ENCODE measurements at places on chromosomes 4 and X. TPM values are rescaled to one million over a fixed set of nuclear protein-coding genes. Genes with fewer than 3 reads are reported as not detected.

GRCh38 chr4:171929477-171929876, 116.3 kb downstream of the GALNTL6 start:
- no peak for DNase-seq

GRCh38 chrX:153667281-153667955, 6.2 kb downstream of the PNCK start:
- no peak for DNase-seq

DNA sequence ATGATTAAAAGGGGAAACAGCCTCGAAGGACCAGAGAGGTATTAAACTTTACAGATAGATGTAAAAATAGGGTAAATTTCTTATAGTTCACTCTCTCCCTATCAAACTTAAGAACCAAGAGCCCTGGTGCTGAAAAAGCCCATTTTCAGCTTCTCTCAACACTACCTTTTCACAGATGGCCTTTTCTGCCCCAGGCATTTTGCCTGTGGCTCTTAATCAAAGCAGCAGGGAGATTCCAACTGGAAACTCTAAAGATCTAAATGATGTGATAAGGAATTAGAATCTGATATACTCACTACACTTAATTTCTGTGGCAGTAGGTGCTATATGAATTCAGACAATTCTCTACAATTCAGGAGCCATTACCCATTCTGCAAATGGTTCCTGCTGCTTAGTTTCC, 60.0 kb downstream of the AMMECR1 start:
- no peak for DNase-seq

DNA sequence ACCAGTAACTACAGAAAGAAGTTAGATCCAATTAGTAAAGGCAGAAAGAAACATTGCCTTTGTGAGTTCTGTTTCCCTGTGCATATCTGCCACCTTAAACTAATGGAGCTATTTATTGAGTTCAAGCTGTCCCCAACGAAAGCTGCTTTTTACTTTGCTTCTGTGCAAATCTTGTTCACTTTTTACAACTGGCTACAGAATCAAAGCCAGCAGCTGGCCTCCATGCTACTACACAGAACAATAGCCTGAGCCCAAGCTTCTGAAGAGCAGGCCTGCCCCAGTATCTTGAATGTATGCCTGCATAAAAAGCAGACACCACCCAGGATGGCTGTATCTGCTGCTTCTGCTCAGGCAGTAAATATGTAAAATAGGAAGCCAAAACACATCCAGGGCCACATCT, 28.1 kb downstream of the ANK2 start:
- no peak for DNase-seq

- DNase-seq, result no peak
Measured at GRCh38 chr4:5192271-5192670, 141.0 kb downstream of the STK32B start.

DNA sequence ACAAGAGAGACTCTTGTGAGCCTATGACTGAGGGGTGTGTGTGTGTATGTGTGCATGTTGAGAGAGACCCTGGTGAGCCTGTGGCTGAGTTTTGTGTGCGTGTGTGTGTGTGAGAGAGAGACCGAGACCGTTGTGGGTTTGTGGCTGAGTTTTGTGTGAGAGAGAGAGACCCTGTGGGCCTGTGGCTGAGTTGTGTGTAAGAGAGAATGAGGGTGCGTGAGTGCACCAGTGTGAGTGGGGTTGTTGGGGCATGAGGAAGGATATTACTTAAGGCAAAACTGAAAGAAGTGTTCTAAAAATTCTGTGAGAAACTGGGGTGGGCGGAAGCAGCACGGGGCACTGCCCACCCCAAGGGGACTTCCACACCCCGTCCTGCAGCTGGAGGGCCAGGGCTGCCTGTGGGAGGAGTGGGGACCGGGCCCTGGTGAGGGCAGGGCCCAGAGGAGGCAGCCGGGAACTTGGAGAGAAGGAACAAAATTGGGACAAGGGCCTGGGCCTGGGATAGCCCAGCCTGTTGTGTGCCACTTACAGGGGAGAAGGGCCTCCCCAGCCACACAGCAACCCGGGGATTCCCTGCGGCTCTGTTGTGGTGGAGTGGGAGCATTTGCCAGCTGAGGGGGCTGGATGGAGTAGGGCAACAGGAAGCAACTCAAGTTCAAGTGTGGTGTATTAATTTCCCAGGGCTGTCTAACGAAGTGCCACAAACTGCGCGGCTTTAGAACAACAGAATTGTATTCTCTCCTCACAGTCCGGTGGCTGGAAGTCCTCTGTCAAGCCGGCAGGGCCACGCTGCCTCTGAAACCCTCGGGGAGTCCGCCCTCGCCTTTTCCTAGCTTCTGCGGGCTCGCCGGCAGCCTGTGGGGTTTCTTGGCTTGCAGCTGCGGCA, 22.1 kb downstream of the TMEM131L start:
- DNase-seq, result peak; percentile 54

Gene NEIL3
- total RNA-seq, result 25.5 TPM

Gene DTHD1
- total RNA-seq, result 0.20 TPM

Gene SCRG1
- not detected for total RNA-seq

Gene BMP3
- not detected for total RNA-seq

Data from activated naive CD4-positive, alpha-beta T cell treated with anti-CD3 and anti-CD28 coated beads, Interleukin-2, amount 50 U/mL, for 72 hours (primary cell).